ENCODE measurements at places on chromosomes 16 and 17.

GRCh38 chr17:410543-411401, 58.2 kb upstream of the RPH3AL start:
- peak; percentile 12 for DNase-seq

DNA sequence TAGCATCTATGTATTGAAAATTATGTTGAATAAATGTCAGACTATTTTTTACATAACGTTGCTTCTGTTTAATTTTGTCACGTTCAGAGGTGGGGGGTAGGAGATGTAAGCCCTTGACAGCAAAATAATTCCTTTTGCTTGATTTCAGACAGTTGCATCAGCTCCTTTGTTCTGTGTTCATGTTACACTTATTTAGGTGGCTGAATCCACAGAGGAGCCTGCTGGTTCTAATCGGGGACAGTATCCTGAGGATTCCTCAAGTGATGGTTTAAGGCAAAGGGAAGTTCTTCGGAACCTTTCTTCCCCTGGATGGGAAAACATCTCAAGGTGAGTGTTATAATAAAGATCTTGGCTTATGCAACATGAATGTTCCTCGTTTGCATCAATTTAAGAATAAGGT, 4.5 kb downstream of the HERPUD1 start:
- DNase-seq: no peak

- DNase-seq: no peak
Measured at GRCh38 chr17:79590523-79590860, 20.4 kb downstream of the RBFOX3 start.

DNA sequence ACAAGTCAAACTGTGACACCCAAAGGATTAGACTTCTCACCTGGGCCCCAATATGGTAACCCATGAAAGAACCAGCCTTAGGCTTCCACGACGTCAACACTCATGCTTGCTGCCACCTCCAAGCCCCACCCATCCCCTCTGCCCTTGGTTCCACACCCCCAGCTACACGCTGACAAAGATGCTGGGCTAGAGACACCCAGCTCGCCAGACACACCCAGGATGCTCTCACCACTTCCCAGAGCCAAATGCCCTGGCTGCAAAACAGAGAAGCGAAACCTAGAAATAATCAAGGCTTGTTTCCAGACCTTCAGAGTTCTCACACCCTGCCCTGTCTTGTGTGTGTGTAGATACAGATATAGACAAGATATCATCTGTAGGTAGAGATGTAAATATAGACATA, 26.0 kb upstream of the ADCY9 start:
- DNase-seq: no peak

GRCh38 chr16:50153596-50154419, 702 bp downstream of the TENT4B start:
- no peak for DNase-seq

DNA sequence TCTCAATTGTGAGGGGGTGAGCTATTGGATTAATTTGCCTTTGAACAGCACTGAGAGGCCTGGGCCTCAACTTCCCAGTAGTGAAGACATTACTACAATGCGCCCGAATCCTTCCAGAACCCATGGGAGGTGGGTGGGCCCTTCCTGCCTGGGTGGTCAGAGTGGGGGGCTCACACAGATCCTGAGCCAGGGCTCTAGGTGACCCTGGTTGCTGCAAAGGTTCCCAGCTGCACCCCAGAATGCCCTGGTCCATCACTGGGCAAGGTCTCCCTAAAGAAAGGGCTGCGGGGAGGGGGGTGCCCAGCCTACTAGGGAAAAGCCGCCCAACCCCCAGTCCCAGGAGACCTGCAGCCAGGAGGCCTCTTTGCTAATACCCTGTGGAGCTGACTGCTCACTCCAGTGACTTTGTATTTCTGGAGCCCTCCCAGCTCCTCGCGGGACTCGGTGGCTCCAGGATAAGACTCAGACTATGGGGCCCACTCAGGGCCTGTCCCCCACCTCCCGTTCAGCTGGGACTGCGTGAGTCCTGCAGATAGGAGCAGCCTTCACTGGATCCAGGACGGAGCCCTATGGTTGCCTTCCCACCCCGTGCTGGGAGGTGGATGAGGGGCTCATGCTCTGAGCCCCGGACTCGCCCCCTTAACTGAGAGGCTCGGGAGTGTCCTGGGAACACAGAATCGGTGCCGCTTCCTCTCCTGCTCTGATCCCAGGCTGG, 40.2 kb downstream of the SLC7A5 start:
- DNase-seq: no peak

GRCh38 chr17:73067075-73067474, 25.4 kb downstream of the SLC39A11 start:
- peak; percentile 35 for DNase-seq

DNA sequence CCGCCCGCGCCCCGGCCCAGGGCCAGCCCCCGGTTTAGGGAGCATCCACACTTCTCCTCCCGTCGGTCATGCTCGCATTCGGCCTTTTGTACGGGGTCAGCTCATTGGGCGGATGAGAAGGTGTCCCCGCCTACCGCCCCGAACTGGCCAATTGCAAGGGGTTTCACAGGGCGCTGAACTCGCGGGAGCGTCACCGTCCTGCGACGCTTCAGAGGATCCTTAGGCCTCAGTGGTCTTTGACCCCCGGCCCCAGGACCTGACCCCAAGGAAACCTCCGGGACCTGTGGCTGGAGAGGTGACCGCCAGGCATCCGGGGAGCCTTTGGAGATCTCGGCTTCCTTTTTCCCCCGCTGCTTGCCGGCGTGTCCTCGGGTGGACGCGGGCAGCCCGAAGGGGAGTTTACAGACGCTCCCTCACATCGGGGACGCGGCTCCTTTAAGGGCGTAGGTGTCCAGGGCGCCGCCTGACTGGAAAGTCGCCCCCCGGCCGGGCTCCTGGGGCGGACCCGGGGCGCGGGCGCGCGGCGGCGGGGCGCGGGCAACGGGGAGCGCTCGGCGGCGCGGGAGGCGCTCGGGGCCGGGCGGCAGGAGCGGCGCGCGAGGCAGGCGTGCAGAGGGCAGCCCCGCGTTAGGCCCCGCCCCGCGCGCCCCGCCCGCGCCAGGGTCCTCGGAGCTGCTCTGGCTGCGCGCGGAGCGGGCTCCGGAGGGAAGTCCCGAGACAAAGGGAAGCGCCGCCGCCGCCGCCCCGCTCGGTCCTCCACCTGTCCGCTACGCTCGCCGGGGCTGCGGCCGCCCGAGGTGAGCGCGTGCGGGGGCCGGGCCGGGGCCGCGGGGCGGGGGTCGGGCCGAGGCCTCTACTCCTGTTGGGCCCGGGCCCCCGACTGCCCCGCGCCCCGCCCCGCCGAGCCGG, at the start of gene UBE2I:
Gene UBE2I (plus strand): TSS at position 660 of the 909 bp plus-strand sequence. CDS start 4,395 bp downstream, outside the sequence.
- peak; percentile 97 for DNase-seq

DNA sequence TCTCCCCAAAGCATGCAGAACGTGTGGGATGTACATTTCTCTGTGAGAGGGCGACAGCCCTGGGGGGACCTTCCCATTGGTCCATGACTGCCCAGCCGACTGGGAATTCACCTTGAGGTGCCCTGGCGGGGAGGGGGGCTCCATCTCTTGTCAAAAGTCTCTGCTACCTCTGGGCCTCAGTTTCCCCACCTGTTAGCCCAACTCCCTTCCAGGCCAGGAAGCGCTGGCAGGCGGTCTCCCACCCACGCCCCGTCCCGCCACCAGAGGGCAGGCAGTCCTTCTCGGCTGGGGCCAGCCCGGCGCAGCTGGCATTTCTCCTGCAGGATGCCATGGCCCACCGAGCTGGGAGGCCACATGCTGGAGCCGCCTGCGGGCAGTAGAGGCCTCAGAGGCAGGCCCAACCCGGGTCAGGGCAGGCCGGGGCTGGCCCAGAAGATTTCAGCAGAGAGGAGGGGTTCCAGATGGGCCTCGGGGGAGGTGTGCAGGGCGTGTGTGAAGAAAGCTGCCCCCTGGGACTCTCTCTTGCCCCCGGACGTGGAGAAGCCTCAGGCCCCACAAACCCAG, 16.6 kb downstream of the CD7 start:
- peak; percentile 37 for DNase-seq

GRCh38 chr16:87821376-87822107, 47.8 kb downstream of the SLC7A5 start:
- no peak for DNase-seq

- DNase-seq: no peak
Measured at GRCh38 chr16:57982385-57982784, 11.5 kb upstream of the CNGB1 start.

- no peak for DNase-seq
Measured at GRCh38 chr17:36931096-36931696, 6.1 kb upstream of the LHX1 start.

DNA sequence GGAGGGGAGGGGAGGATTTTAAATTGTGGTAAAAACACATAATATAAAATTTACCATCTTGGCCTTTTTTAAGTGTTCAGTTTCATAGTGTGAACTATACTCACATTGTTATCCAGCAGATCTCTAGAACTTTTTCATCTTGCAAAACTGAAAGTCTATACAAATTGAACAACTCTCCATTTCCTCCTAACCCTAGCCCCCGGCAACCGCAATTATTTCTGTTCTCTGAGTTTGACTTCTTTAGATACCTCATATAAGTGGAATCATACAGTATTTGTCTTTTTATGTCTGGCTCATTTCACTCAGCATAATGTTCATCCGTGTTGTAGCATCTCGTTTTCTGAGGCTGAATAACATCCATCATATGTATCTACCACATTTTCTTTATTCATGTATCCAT, 30.0 kb upstream of the MRTFB start:
- no peak for DNase-seq

DNA sequence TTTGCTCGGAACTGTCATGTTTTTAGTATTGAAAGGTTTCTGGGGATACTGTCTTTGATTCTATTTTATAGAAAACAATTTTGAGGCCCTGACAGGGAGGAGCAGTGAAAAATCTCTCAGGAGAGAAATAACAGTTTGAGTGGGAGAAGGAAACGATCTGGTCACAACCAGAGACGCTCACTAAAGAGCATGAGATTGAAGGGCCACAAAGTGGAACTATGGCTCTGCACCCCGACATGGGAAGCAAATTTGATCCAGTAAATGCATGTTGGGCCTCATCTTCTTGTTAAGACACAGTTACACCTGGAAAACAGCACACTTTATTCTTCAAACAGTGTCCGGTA, 492 bp downstream of the ERAL1 start:
- DNase-seq: no peak

DNA sequence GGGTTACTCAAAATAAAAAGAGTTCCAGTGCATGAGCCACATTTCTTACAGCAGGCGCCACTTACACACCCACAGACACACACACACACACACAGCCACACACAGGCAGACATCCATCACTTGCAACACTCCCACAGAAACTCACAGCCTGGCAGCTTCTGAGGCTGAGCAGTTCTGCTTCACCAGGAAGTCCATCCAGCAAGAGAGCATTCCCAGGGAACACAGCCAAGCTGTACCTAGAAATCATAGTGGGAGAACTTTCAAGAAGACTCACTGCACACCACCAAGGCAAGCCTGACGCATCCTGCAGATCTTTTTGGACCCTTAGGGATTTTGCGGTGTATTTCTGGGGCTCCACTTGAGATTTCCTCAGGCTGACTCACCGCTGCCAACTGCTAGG, 140.9 kb upstream of the WSB1 start:
- DNase-seq: peak; percentile 11

- DNase-seq: no peak
Measured at GRCh38 chr16:27468941-27469531, 67.1 kb downstream of the IL21R start.

GRCh38 chr17:27430882-27431491, 25.3 kb upstream of the KSR1 start:
- peak; percentile 51 for DNase-seq

DNA sequence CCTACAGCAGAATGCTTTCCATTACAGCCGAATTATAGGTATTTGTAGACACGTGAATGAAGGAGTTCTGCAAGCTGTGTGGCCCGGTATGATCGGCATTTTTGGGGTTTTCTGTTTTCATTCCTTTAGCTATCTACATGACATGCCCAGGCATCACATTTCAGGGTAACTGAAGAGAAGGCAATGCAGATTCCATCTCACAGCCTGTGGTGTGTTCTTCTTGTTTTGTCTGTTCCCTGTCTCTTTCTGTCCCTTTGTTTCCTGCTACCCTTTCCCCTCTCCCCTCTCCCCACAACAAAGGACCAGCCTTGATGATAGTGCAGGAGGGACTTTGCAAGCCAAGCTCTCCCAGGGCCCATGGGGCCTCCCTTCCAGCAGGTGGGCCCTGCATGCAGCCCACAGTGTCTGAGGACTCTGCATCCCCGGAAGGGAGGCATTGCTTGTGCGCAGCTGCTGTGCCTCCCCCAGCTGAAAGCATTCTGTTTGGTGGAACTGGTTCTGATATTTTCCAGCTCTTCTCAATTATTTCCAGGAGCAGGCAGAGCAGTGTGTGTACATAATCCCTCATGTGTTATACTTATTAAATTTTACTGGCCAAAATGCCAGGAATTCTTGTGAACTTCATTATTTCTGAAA, 207.4 kb downstream of the RPTOR start:
- peak; percentile 45 for DNase-seq

GRCh38 chr16:55540221-55540620, 26.3 kb upstream of the CAPNS2 start:
- no peak for DNase-seq

DNA sequence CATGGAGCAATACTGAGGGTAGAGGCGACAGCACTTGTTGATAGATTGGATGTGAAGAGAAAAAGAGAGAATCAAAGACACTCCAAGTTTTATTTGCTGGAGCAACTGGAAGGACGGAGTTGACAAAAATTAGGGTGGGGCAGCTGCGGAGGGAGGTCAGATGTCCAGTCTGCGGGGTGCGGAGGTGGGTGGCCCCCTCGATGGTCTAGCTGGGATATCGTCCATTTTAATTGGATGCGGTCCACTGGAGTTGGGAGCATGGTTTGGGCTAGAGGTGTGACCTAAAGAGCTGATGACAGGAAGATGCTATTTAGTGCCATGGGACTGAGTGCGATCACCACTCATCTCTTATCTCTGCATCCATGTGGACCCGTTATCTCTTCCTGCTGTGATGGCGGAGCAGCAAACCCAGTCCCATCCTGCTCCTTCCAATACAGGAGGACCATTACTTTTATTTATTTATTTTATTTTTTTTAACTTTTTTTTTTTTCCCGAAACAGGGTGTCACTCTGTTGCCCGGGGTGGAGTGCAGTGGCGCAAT, 48.3 kb upstream of the CBX4 start:
- no peak for DNase-seq

- DNase-seq: no peak
Measured at GRCh38 chr16:80202831-80203413, 337.9 kb upstream of the DYNLRB2 start.

DNA sequence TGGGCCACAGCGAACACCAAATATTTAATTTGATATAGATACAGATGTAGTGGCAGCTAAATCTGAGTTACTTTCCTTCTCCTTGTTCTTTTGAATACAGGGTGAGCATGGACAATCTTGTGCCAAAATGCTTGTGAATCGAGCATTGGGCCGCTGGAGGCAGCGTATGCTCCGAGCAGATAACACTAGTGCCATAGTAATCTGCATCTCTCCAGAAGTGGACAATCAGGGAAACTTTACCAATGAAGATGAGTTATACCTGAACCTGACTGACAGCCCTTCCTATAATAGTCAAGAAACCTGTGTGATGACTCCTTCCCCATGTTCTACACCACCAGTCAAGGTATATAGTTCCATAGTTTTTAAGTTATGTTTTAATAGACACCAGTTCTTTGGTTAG, 21.2 kb upstream of the BCAS3 start:
- no peak for DNase-seq

- no peak for DNase-seq
Measured at GRCh38 chr16:12942861-12943260, 41.5 kb downstream of the SHISA9 start.

All from IMR-90 (cell line).